Renal cortical epithelial cell (primary cell): ENCODE measurements at places on chromosomes 11 and 22. TPM values are rescaled to one million over a fixed set of nuclear protein-coding genes. Genes with fewer than 3 reads are reported as not detected.

The PKNOX2 gene
- not detected in 2 replicates for total RNA-seq

The OR2AG2 gene
- 0.25 and 0.35 TPM in 2 replicates for total RNA-seq

The CNIH2 gene
- total RNA-seq = 0.15 TPM in 1 of 2 replicates, not detected in the other

The PARVA gene
- total RNA-seq = 18.4 and 54.5 TPM in 2 replicates
